ENCODE measurements at places on chromosomes 1 and 21. TPM values are rescaled to one million over a fixed set of nuclear protein-coding genes. Genes with fewer than 3 reads are reported as not detected.

The AKNAD1 gene
- total RNA-seq = not detected

The CDK11A gene
- 21.5 TPM for total RNA-seq

The SLFNL1 gene
- 0.44 TPM for total RNA-seq

The TEX38 gene
- total RNA-seq = not detected

The CBR1 gene
- 70.9 TPM for total RNA-seq

The RXFP4 gene
- total RNA-seq = not detected

Data from placental pericyte (primary cell).